ENCODE measurements at places on chromosomes 2 and 18. TPM values are rescaled to one million over a fixed set of nuclear protein-coding genes. Genes with fewer than 3 reads are reported as not detected.

- peaks cover 2% of the 10 kb centered on the region for H3K4me1 ChIP-seq
- no peak for DNase-seq
- no peaks in the 10 kb centered on the region for H3K36me3 ChIP-seq
- H3K4me3 ChIP-seq, result no peak overlapping the region
These were observed 79.3 kb upstream of the ITPRID2 start for GRCh38 chr2:181812106-181812743.

- H3K4me1 ChIP-seq, result no peaks in the 10 kb centered on the region
- no peaks in the 10 kb centered on the region for H3K27me3 ChIP-seq
- DNase-seq, result no peak
- no peak overlapping the region for H3K27ac ChIP-seq
- H3K36me3 ChIP-seq, result no peaks in the 10 kb centered on the region
These were observed 279.7 kb downstream of the RNF144A start for GRCh38 chr2:7196883-7197282.

- no peaks in the 10 kb centered on the region for H3K4me1 ChIP-seq
- H3K27ac ChIP-seq, result no peak overlapping the region
- H3K4me3 ChIP-seq, result no peak overlapping the region
- no peaks in the 10 kb centered on the region for H3K36me3 ChIP-seq
- no peak for DNase-seq
- H3K27me3 ChIP-seq, result no peaks in the 10 kb centered on the region
These were observed 279.8 kb downstream of the C1D start for GRCh38 chr2:67783026-67783425.

DNA sequence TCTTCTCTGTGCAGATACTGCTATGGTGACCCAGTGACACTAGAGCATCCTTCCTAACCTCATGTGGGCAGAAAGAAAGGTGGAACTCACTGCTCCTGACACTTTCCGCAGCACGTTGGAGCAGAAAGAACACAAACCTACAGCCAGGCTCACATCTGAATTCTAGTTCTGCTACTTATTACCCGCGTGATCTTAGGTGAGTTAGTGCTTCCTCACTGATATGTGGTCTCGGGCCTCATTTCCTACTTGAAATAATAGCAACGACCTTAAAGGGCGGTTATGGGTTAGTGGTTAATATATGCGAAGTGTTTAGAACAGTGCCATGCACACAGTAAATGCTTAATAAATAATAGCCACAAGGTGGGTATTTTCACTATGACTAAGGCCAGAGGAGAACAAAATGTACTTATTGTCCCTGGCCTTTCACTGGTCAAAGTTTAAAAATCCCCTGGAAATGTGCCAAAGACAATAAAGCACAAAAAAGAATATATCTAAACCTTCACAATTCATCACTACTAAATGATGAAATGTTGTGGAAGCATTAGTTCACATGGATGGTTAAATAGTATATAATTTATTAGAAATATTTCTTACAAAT, 66.6 kb downstream of the MYOM1 start:
- no peaks in the 10 kb centered on the region for H3K27me3 ChIP-seq
- no peak overlapping the region for H3K27ac ChIP-seq
- H3K4me3 ChIP-seq, result no peak overlapping the region
- DNase-seq, result no peak

Gene CTAGE1
- total RNA-seq, result not detected

Data from aorta (tissue), 5 donors.